ENCODE measurements at places on chromosomes 12 and 14.

DNA sequence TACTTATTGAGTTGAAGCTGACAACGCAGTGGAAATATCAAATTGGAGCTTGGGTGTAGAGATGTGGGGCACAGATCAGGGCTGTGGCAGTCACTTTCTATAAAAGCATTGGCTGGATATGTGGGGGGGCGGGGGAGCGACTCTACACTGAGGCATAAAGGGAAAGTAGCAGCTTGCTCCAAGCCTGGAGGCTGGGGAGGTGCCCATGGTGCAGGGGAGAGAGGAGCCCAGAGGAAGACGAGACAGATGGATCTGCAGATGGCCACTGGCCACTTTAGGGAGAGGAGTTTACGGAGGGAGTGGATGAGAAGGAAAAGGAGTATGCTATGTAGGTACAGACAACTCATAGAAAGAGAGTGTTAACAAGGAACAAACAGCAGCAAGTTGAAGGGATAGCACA lies 13.5 kb upstream of the NGB start:
- H3K27ac ChIP-seq, result no peak overlapping the region
- H3K4me1 ChIP-seq, result no peaks in the 10 kb centered on the region
- H3K36me3 ChIP-seq, result peaks cover 3% of the 10 kb centered on the region
- no peak for DNase-seq
- H3K4me3 ChIP-seq, result no peak overlapping the region

DNA sequence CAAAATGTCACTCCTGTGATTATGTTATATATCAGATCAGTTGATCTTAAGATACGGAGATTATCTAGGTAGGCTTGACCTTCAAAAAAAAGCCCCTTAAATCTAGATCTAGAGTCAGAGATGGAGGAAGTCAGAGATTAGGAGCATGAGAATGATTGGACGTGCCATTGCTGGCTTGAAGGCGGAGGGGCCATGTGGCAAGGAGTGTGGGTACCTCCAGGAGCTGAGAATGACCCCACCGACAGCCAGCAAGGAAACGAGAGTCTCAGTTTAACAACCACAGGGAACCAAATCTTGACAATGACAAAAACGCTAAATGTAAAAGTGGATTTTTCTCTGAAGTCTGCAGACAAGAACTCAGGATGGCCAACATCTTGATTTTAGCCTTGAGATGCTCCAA lies 32.5 kb upstream of the MANSC4 start:
- no peaks in the 10 kb centered on the region for H3K27me3 ChIP-seq
- no peak overlapping the region for H3K27ac ChIP-seq
- H3K4me1 ChIP-seq, result peaks cover 1% of the 10 kb centered on the region
- no peak overlapping the region for H3K4me3 ChIP-seq
- no peaks in the 10 kb centered on the region for H3K36me3 ChIP-seq

- H3K4me1 ChIP-seq, result no peaks in the 10 kb centered on the region
- H3K27ac ChIP-seq, result no peak overlapping the region
- peaks cover 32% of the 10 kb centered on the region for H3K27me3 ChIP-seq
- no peak overlapping the region for H3K4me3 ChIP-seq
- DNase-seq, result no peak
Observed at GRCh38 chr14:104930526-104931303, 6.0 kb downstream of the PLD4 start.

- H3K36me3 ChIP-seq, result no peaks in the 10 kb centered on the region
- H3K27ac ChIP-seq, result no peak overlapping the region
- H3K4me1 ChIP-seq, result no peaks in the 10 kb centered on the region
- H3K27me3 ChIP-seq, result no peaks in the 10 kb centered on the region
Observed at GRCh38 chr12:91591639-91591987, 409.0 kb upstream of the DCN start.

DNA sequence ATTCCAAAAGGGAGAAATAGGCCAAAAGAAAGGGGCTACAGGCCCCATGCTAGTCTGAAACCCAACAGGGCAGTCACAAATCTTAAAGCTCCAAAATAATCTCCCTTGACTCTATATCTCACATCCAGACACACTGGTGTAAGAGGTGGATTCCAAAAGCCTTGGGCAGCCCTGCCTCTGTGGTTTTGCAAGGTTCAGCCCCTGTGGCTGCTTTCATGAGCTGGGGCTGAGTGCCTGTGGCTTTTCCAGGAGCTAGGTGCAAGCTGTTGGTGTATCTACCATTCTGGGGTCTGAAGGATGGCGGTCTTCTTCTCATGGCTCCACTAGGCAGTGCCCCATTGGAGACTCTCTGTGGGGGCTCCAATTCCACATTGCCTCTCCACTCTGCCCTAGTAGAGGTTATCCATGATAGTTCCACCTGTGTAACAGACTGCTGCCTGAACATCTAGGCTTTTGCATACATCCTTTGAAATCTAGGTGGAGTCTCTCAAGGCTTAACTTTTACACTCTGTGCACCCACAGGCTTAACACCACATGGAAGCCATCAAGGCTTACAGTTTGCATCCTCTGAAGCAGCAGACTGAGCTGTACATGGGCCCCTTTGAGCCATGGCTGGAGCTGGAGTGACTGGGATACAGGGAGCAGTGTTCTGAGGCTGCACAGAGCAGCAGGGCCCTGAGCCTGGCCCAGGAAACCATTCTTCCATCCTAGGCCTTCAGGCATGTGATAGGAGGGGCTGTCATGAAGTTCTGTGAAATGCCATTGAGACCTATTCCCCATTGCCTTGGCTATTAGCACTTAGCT lies 66.5 kb upstream of the ABCD2 start:
- H3K4me3 ChIP-seq, result no peak overlapping the region
- no peak overlapping the region for H3K27ac ChIP-seq
- H3K36me3 ChIP-seq, result no peaks in the 10 kb centered on the region
- H3K4me1 ChIP-seq, result no peaks in the 10 kb centered on the region

Data from mesendoderm (in vitro differentiated cells).